Kasumi-1 (cell line): ENCODE measurements at places on chromosomes 16 and 17.

DNA sequence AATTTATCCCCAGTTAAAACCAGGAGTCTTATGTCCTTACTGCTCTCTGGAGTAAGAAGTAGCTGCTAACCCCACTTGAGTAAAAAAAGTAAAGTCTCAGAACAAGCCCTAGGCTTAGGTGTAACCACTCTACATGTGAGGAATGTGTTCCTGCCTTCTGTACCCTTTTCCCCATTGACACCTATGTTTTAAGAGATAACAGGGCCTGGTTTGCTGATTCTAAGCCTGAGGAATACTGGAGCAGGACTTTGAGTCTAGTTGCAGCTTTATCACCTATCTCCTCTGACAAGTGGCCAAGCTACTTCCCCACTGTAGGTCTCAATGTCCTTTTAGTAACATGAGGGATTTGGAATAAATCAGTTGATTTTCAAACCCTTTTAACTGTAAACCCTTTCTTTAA lies 40.2 kb downstream of the REXO5 start:
- DNase-seq: no peak

- DNase-seq: no peak
These were observed 328.6 kb upstream of the PMFBP1 start for GRCh38 chr16:72500545-72500944.

GRCh38 chr17:71527311-71527710 lies 593.5 kb upstream of the SOX9 start:
- DNase-seq: no peak

DNA sequence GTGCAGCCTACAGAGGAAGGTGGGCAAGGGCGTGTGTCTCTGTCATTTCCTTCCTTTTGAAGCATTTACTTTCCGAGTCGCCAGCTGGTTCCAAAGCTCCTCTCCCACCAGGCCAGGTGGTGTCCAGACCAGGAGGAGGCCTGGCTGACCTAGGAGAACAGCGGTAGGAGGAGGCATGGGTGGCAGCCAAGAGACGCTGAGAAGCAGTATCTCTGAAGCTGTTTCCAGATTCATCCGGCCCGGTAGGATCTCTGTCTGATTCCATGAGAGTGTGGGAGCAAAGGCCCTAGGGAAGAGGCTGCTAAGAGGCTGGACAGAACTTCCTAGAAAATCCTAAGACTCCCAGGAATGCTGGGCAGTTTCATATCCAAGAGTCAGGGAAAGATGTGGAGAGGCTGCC lies 20.3 kb downstream of the MEOX1 start:
- no peak for DNase-seq

DNA sequence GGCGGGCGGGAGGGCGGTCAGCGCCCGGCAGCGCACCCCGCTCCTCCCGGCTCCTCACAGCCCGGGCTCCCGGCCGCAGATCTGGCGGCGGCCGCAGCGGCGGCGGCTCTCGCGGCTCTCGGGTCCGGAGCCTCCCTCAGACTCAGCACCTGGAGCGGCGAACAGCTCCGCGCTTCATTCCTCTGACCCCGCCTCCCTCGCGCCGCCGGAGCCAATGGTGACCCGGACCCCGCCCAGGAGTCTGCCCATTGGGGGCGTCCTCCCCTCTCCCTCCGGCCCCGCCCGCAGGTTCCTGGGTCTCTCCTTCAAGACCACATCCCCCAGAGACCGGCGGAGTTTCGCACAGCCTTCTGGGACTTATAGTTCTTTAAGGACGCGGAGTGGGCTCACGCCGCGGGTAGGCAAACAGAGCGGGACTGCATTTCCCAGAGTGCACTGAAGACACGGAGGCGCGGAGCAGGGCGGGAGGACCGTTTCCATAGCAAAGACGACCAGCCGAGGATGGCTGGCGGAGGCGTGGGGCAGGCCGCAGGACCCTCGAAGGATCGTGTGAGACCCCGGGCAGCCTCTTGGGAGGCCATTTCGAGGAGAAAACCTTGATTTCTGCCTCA lies at the start of gene SMPD3:
Gene SMPD3 (minus strand): TSS at position 149 of the 611 bp plus-strand sequence. CDS start 76,327 bp downstream, outside the sequence.
- peak; percentile 98 for DNase-seq
